Pulmonary artery endothelial cell (primary cell): ENCODE measurements at places on chromosomes 3 and 15. TPM values are rescaled to one million over a fixed set of nuclear protein-coding genes. Genes with fewer than 3 reads are reported as not detected.
A peak's percentile ranks its signal among the peaks of the same experiment; 100 is the strongest.

Gene CELSR3
- total RNA-seq: 0.18 and 0.20 TPM in 2 replicates

Gene CCDC39
- total RNA-seq: not detected in 2 replicates

Gene PARP15
- 0.07 and 0.25 TPM in 2 replicates for total RNA-seq

Gene EPB42
- total RNA-seq: not detected in 2 replicates

Gene ATP6V1A
- 113 and 157 TPM in 2 replicates for total RNA-seq

Gene C15orf62
- 0.53 and 0.63 TPM in 2 replicates for total RNA-seq

Gene MYRIP
- 22.4 and 24.8 TPM in 2 replicates for total RNA-seq

Gene GXYLT2
- 0.40 and 0.88 TPM in 2 replicates for total RNA-seq

DNA sequence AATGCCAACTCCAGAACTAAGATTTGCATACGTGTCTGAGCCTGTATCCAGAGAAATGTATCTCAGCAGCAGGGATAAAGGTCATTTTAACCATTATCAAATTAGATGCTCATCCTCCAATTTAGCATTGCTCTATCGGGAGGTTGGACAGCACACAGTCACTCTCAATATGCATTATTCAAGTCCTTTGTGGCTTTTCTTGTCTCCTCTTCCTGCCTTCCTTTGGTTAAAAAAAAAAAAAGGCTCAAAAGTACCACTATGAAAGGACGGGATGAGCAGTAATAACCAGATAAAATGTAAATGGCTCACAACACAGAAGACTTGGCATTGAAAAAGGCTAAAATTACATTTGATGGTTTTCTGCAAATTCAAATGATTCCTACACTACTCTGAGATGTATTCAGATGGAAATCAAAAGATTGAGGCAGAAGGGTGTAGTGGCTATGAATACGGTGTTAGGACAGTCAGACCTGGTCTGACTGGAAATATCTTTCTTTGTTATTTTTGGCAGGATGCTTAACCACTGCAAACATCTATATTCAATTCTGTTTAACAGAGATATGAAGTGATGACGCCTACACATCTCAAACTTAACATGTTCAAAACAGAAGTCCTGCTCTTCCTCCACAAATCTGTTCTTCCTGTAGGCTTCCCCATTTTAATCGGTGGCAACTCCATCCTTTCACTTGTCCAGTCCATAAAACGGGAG lies 109.6 kb downstream of the ADAMTS9 start:
- no peak for DNase-seq

GRCh38 chr3:130820976-130821375 lies 72.9 kb upstream of the ATP2C1 start:
- DNase-seq: no peak

- DNase-seq: peak; percentile 46
Observed at GRCh38 chr3:170999737-171000242, 26.7 kb downstream of the SLC2A2 start.

DNA sequence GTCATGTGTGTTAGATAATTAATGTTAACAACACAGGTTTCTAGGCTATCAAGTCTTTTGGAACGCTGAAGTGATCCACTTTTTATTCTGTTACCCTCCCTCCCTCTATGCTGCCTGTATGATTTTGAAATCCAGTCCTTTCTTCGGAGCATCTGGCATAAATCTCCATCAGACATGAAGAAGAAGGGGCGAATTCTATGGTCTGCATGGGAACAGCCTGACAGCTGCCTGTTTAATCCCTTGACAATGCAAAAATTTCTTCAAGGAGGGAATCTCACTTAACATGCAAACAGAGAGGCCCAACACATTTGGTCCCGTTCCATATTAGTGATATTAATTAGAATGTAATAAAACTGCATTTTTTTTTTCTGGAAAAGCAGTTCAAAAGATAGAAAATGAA lies 145.2 kb downstream of the VGLL3 start:
- DNase-seq: no peak

- DNase-seq: no peak
Observed at GRCh38 chr15:49964061-49964460, 155.0 kb downstream of the ATP8B4 start.

- no peak for DNase-seq
Observed at GRCh38 chr3:13521309-13521708, 27.6 kb upstream of the FBLN2 start.

DNA sequence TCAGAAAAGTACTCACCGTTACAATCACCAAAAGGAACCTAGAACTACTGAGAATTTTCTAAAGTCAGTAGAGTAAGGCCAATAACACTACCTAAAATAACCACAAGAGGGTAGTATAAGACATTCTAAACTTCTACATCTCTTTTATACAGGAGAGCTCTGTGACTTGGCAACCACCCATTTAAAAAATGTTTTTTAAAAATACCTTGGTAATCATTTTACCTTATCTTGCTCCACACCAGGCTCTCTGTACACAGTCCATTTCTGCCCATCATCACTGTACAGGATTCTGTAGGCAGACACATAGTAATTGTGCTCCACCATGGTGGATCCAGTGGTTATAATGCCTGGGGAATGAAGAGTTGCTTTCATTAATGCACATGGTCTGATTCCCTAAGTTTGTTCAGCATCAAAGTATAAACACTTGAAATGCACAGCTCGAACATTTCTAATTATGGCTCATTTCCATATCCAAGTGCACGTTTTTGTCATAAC lies 54.5 kb downstream of the ST3GAL6 start:
- no peak for DNase-seq

- DNase-seq: no peak
Observed at GRCh38 chr3:169792359-169792758, 19.2 kb downstream of the MYNN start.

- no peak for DNase-seq
Observed at GRCh38 chr15:100994597-100995446, 75.7 kb downstream of the LRRK1 start.

- no peak for DNase-seq
Observed at GRCh38 chr3:116741467-116741866, 31.9 kb downstream of the TUSC7 start.

- DNase-seq: no peak
Observed at GRCh38 chr15:68829068-68829467, 8.4 kb upstream of the ANP32A start.

DNA sequence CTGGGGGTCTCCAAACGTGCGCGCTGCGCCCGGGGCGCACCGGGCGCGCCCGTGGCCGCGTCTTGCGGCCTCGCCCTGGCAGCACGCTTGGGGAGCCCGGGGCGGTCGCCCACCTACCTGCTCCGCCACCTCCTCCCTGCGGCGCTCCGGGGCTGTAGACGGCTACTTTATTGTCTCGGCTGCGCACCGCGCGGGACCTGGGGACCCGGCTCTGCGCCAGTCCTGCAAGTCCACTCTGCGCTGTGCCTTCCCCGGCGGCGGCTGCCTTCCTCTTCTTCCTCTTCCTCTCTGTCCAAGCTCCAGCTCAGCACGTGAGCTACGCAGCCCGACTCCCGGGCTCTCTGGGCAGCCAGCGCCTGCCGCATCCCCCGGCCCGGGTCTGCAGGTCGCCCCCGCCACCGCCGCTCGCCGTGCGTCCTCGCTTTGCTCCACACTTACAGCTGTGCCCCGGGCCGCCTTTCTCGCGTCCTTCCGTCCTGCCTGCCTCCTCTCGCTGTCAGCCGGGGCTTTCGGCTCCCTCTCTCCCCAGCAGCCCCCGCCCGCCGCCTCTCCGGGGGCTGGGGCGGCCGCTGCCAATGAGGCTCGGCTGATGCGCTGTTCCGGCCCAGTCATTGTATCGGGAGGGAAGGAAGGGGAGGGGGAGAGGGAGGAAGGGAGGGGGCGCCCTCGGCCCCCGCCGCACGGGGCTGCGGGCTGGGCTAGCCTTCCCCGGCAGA lies 156.4 kb upstream of the FRMD4B start:
- no peak for DNase-seq

GRCh38 chr15:85886309-85886811 lies 91.6 kb upstream of the KLHL25 start:
- no peak for DNase-seq

DNA sequence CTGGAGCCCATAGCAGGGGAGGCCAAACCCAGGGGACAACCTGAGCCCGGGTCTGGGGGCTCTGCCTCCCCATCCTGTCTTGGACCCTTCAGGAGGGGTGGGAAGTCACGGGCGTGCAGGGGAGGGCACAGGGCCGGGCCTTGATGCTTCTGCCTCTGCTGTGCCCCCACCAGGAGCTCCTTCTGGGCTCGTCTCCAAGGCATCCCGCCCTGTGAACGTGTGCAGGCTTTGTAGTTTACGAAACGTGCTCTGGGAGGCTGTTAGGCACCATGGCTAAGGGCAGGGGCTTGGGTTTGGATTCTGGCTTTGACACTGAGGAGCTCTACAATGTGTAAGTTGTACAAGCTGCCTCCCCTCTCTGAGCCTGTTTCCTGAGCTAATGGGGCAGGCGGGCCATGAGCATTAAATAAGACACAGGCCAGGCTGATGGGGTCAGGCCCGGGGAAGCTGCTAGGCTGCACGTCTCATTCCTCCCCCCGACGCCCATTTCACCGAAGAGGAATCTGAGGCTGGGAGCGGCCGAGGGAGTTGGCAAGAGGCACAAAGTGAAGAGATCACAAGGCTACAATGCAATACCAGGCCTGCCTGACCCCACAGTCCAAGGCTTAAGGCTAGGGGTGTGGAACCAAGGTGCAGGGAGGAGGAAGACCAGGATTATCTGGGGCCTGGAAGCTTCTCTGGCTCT lies 19.6 kb downstream of the PLXND1 start:
- DNase-seq: no peak

DNA sequence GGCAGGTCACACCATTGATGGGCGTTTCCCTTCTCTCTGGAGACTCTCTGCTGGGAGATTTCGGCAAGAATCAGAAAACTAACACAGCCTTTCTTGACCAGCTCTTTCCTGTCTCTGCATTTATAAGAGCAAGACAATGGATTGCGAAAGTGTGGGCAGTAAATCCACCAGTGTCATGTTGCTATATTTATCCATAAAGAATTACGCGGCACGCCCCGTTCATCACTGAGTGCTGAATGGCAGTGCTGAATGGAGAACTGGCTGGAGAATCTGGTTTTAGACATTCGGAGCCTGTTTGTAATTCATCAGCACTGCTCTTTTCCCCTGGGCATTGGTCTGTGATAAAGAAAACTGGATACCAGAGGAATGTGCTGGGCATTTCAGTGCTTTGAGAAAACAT lies 2.0 kb upstream of the CEMIP start:
- peak; percentile 22 for DNase-seq
